ENCODE measurements at places on chromosomes 3 and 15.

DNA sequence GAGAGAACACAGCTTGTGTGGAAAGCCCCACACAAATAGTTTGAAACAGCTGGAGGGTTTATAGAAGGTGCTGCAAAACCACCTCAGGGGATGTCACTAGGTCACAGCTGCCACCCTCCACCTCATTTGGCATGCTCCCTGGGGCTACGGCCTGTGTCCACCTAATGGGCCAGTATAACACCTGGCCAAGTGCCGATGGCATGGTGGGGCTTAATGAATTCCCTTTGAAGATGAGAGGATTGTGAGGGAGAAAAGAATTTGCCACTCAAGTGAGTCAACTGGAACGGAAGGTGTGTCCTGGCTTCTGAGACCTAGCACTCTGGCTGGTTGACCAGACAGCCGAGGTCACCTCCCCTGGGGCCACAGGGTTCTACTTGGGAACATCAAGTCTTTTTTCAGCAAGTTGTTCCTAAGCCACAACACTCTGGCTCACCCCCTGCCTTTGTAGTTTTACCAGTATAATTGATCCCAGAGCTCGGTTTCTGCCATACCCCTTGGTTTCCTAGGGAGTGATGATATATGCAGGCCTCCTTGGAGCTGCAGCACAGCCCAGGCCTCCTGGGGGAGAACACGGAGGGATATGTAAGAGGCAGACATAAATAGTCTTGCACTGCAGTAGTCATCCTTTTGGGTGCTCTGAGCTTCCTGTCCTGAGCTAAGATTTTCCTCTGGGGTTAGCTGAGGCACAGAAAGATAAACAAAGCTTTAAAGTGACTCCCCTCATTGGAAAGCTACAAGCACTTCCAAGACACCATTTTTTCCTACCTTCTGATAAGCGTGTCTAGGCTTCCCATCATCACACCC lies 178.2 kb upstream of the LPP start:
- DNase-seq: no peak

DNA sequence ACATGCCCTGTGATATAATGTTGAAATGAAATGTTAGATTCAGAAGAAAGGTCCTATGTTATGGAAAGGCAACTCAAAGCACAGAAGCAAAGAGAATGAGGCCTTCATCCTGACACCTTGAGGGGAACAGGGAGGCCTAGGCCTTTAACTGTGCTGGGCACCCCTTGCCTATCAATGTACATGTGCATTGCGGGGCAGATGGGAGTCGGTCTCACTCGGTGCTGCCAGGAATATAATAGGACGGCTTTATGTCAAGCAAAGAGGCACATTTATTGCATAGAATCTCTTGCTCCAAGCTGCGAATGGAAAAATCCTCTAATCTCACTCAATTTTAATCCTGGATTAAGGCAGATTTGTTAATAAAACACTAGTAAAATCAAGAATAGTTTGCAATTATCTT lies 301.0 kb upstream of the SOX14 start:
- no peak for DNase-seq

- no peak for DNase-seq
These were observed 110.5 kb upstream of the ADAMTS9 start for GRCh38 chr3:64798316-64798715.

- DNase-seq: no peak
These were observed 73.7 kb downstream of the STT3B start for GRCh38 chr3:31606453-31606852.

- DNase-seq: no peak
These were observed 60.6 kb downstream of the ZNF280D start for GRCh38 chr15:56672721-56673120.

GRCh38 chr15:91861223-91861622 lies 7.7 kb downstream of the SLCO3A1 start:
- no peak for DNase-seq

DNA sequence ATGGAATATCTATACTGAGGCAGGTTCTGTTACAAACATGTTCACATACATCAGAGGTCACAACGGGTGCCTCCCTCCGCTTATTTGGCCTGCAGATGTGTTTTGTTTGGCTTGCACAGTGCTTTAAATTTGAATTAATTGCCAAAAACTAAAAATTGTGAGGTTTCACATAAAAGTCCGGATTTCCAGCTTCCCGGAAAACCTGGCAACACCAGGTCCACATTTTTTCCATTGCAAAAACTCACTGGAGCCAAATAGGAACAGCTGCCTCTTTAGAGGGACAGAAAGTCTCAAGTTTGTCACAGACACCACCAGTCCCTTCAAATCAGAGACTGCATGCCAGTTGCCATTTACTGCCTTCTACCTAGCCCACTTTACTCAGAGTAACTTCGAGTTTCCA lies 205.9 kb upstream of the MDFIC2 start:
- DNase-seq: no peak

- no peak for DNase-seq
These were observed 42.0 kb downstream of the SRP14 start for GRCh38 chr15:39997031-39997430.

DNA sequence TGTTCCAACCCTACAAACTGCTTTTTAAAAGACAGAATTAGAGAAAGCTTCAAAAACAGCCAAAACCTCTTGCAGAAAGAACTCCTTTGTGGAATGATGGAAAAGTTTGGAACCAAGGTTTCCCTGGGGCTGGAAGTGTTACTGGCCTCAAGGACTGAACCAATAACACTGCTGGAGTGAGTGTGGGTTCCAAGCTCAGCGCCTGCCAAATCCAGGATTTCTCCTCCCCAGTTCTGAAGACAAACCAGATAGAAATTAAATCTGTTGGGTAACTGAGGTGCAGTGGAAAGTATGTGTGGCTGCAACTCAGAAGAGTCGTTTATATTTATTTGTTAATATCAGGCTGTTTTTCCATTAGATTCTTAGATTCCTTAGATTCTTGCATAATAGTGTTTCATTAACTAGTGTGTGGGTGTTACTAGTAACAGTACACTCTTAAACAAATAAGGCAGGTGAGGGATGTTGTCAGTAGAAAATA lies 66.5 kb upstream of the FNDC3B start:
- DNase-seq: no peak

DNA sequence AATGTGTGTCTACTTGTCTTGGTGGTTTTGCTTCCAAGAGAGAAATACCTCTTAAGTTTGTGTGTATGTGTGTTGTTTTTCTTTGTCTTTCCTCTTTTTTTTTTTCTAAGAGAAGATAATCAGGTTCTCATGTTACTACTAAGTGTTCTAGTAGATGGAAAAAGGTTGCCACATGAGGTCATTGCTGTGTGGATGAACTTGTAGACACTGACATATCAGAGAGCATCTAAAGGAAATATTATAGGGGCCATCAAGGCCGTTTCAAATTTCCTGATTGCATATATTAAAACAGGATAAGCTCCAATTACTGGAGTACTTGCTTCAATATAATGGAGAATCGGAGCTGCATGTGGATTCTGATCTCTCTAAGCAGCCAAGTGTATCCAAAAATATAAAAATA lies 747.5 kb downstream of the NR2F2 start:
- DNase-seq: no peak

DNA sequence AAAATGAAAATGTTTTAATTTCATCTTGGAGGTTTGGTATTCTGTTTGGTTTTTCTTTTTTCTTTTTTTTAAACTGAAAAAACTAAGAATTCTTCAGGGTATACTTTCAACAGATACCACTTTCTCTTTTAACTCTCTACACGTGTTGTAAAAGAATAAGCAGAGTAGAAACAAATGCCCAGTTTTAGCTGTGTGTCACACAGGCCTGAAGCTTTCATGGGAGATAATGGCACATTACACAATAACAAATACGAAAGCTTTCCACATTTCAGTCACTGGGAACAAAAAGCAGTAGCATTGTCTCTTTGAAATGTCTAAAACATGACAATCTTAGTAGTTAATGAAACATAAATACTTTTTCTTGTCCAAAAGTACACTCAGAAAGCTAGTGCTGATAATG lies 818.5 kb downstream of the TBL1XR1 start:
- no peak for DNase-seq

DNA sequence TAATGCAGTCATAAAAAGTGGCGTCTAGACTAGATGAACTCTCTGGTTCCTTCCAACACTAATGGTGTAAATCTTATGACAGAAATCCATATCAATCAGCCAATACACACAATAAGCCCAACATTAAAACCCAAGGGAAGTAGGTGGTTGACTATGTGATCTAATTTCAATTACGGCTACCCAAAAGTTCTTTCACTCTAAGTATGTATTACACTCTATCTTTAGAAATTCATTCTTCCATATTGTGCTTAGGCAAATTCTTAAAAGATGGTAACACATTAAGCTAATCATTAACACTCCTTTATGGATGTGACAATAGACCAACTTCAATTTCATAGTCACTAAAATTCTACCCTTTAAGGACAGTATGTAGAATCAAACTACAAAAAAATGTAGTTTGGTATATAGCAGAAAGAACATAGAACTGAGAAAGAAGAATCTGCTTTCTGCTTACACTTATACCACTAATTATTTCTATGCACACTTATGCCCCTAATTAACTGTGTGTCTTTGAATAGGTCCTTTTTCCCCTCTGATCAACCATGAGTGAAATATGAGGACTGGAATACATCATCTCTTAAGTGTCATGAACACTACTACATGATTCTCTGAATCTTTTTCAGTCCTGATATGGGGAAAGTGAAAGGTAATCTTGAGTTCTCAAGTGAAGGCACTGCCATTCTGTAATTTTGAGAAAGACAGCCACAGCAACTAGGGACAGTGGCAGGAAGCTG lies 557.6 kb downstream of the IGSF11 start:
- no peak for DNase-seq

- no peak for DNase-seq
These were observed 223.5 kb downstream of the NAALADL2 start for GRCh38 chr3:175082631-175083030.

DNA sequence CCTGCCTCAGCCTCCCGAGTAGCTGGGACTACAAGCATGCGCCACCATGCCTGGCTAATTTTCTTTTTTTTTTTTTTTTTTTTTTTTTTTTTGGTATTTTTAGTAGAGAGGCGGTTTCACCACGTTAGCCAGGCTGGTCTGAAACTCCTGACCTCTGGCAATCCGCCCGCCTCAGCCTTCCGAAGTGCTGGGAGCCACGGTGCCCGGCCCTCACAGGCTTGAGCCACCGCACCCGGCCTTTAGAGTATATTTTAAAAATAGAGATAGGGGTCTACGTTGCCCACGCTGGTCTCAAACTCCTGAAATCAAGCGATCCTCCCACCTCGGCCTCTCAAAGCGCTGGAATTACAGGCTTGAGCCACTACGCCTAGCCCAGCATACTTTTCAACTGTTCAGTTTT lies 93.4 kb upstream of the CHD2 start:
- no peak for DNase-seq

- DNase-seq: peak; percentile 13
These were observed 65.7 kb upstream of the CMTM7 start for GRCh38 chr3:32325927-32326326.

- peak; percentile 38 for DNase-seq
These were observed 3.3 kb upstream of the CP start for GRCh38 chr3:149224736-149225594.

GRCh38 chr3:140250945-140251344 lies 316.0 kb downstream of the CLSTN2 start:
- no peak for DNase-seq

DNA sequence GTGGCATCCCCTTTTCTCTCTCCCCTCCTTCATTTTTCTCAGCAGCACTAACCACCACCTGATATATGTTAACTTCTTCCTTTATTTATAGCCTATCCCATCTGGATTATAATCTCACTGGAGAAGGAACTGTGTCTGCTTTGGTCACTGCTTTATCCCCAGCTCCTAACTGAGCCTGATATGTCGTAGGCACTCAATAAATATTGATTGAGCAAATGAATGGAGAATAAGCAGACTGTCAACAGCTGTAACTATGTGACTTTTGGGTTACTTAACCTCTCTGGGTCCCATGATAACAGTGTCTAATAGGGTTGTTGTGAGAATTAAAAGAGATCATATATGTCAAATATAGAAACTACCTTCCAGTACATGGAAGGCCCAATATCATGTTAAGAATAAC lies 127.9 kb downstream of the MECOM start:
- no peak for DNase-seq

- no peak for DNase-seq
These were observed 419.2 kb downstream of the OCA2 start for GRCh38 chr15:27679731-27680471.

DNA sequence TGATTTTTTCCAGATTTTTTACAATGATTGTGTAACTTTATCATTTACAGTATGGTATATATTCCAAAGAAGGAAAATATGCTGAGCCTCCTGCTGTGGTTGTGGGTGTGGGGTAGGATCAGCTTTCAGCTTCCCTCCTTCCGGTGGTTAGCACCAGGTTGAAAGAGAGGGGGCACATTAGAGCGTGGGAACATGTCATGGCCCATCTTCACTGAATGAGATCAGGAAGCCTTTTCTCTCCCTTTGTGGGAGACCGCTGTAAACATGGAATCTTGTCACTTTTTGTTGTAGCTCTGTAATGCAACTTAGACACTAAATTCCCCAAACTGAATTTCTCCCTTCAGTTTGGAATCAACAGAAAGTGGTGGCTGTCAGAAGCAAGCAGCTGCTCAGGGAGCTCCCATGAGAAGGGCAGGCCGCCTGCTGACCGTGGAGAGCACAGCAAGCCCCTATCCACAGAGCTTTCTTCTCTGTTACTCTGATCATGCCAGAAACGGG lies 86.7 kb upstream of the LIMD1 start:
- no peak for DNase-seq

DNA sequence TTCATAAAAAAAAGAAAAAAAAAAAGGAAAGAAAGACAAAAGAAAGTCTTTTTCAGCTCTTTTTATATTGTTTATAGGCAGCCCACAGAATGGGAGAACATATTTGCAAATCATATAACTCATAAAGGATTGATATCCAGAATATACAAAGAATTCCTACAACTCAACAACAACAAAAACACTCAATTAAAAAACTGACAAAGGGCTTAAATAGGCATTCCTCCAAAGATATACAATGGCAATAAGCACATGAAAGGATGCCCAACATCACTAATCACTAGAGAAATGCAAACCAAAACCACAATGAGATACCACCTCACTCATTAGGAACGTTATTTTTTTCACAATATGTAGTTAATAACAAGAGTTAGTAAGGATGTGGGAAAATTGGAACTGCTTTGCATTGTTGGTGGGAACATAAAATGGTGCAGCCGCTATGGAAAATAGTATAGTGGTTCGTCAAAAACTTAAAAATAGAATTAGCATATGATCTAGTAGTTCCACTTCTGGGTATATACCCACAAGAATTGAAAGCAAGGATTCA lies 54.2 kb upstream of the CMTM8 start:
- no peak for DNase-seq

GRCh38 chr3:45635475-45636256 lies 41.1 kb downstream of the LIMD1 start:
- no peak for DNase-seq

DNA sequence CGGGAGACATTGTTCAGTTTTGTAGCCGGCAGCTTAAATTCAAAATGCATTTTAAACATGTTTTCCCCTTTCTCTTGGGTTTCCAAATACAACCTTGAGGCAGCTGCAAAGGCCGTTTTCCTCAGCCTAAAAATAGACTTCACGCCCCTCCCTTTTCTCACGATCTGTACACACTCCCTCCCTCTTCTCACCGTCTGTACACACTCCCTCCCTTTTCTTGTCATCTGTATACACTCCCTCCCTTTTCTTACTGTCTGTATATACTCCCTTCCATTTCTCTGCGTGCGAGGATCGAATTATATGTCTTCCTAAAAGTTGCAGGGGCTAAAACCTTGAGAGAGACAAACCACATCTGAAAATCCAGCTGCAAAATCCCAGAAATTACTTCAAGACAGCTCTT lies 8.9 kb downstream of the MUC4 start:
- no peak for DNase-seq
